ENCODE measurements at places on chromosomes 5 and 9.

DNA sequence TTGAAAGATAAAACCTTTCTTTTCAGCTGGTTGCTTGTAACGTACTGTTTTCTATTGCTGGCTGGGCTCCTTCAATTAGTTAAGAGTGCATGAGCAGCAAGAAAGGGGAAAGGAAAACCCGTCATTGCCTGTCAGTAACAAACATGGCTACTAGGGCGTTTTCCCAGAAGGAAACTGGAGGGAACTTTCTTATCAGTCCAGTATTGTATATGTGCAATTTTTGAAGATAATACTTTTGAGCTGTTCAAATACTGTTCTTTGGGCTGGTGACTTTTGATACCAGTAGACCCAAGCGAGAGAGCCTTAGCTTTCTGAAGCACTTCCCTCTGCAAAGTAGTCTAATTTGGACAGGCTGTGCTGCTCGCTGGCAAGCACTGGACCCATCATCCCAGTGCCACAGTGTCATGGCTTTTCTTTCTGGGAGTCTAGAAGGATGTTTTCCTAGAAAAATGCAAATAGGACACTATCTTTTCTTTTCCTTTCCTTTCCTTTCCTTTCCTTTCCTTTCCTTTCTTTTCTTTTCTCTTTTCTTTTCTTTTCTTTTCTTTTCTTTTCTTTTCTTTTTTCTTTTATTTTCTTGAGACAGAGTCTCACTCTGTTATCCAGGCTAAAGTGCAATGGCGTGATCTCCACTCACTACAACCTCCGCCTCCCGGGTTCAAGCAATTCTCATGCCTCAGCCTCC is 149.9 kb upstream of the SMIM23 start:
- no peak for DNase-seq

GRCh38 chr5:133371371-133372155 is 240.8 kb downstream of the FSTL4 start:
- no peak for DNase-seq

DNA sequence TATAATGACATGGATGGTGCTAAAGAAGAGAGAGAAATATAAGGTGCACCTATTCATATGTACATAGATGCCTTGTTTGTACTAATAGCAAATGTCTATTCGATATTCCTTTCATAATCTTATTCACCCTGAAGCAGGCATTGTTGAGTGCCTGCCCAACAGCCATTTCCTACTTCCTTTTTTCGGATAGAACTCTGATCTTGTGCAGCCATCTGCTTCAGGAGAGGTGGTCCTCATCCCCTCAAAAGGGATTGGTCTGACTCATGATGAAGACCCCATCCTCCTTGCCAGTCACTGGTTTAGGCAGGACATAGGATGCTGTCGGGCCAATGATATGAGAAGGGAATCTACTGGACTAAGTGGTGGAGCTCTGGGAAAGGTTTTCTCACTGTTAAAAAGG is 8.4 kb upstream of the RANBP3L start:
- DNase-seq: no peak

DNA sequence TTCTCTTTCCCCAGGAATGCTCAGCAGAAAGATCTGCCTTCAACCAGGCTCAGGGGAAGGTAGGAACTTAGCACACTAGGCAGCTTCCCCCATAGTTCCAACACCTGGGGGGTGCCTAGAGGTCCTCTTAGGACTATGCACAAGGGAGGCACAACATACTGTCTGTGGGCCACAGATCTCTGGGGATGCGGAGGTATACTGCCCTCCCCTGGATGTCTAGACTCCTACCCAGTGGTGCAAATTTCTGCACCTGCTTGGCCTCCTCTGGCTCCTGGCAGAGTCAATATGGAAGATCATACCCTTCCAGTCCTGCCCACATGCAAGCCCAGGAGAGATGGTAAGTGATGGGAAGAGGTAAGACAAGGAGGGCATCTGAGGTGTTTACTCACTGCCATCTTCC is 247.5 kb upstream of the DAPK1 start:
- no peak for DNase-seq

DNA sequence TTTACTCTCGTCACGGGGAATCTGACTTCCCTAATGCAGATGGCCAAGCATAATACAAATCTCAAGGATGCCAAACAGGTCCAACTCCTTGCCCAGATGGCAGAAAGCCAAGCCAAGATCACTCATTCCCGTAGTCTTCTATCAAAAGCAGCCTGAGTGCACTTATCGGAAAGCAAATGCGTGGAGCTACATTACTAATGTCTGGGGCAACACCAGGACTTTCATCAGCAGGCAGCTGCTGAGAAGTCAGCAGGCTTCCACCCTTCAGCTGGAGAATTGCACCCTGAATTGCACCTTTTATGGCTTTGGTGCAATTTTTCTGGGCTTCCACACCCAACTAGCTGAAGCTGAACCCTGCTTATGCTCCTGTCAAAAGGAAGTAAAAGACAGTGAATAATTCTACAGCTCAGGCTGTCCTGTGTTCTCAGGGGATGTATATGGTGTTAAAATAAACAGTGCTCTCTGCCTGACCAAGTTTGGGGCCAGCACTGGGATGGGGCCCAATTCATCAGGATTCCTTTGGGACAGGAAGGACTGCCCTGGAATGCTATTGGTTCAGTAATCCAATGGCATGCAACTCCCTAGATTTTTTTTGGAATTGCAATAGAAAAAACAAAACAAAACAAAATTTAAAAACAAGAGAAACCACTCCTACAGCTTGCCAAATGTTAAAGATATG is 92.6 kb downstream of the DPYSL3 start:
- DNase-seq: no peak

- DNase-seq: no peak
Observed at GRCh38 chr9:70474413-70474812, 60.0 kb upstream of the KLF9 start.

DNA sequence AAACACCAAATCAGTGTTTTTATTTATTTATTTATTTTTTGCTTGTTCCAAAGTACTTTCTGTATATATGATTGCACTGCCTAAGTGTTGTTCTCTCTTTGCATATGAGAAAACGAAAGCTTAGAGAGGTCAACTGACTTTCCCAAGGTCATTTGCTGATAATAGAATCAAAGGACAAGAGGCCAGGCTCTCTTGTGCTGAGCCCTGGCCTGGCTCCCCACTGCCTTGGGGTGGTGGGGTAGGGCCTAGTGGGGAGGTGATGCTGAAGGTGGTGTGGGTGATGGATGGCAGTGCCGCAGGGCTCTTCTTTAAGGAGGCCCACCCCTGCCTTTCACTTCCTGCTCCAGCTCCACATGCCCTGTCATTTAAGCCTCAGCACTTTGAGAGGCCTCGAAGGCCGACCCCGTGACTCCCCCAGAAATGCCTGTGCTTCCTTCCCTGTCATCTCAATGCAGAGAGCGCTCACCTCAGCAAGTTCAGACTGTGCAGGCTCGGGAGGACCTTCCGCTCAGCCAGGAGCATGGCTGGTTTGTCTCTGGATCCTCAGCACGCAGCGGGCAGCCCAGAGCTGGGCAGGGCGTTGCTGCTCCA is 59.5 kb downstream of the SMIM23 start:
- DNase-seq: no peak

- no peak for DNase-seq
Observed at GRCh38 chr5:160837749-160838593, 14.0 kb downstream of the ATP10B start.

DNA sequence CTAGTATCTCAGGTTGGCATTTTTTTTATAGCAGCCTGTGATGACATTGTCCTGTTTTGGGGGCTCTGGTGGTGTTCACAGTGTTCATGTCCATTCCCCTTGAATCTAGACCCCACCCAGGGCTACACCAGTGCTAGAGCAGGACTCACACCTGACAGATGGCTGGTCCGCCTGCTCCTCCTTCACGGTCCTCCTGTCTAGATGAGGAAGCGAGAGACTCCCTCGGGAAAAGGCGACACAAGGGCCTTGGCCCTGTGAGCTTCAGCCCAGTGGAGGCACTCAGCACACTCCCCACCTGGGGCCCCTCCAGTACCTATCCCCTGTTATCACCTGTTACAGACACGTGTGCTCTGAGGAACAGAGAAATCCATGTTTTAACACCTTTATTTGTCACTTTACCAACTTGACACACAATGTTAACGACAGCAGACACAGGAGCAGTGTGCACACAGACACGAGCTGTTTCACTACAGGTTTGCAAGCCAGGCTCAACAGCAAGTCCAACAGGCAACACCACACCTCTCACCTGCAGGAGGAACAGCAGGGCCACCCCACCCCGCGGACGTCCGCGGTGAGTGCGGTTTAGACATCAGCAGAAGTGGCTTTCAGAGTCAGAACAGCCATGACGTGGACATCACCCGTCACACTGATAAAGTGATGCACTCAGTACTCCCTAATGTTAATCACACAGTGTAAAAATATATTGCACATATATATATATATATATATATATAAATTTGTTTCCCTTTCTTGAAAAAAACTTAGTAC is 33.5 kb downstream of the TPPP start:
- no peak for DNase-seq

DNA sequence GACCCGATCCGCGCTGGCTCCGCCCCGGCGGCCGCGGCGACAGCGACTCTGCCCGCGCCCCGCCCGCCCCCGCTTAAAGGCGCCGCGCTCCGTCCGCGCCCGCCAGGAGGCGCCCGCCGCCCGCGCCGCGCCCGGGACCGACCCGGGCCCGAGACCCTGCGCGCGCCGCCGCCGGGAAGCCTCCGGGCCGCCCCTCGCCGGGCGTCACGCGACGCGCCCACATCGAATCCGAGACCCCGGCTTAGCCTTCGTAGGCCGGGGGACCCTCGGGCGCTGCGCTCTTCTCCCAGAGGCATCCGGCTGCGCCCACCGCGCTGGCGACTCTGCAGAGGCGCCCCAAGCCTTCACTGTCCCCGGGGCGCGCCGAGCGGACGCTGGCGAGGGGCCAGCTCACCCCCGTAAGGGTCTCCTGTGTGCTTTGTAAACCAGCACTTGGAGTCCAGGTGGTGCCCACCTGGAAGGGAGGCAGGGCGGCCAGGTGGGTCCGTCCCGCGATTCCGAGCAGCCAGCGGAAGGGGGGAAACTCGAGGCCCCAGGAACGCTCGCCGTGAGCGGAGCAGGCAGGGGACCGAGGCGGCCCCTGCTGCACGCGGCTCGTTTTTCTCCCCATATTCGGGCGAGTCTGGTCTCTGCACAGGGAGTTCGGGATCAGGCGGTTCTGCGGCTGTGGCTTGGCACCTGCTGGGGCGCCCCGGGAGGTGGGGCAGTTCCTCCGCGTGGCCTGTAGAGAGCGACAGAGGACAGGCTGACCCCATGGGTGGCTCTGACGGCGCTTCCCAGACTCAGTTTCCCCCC is 423 bp upstream of the ABCA2 start:
- DNase-seq: no peak

GRCh38 chr5:175822225-175822624 is 49.2 kb upstream of the CPLX2 start:
- no peak for DNase-seq

DNA sequence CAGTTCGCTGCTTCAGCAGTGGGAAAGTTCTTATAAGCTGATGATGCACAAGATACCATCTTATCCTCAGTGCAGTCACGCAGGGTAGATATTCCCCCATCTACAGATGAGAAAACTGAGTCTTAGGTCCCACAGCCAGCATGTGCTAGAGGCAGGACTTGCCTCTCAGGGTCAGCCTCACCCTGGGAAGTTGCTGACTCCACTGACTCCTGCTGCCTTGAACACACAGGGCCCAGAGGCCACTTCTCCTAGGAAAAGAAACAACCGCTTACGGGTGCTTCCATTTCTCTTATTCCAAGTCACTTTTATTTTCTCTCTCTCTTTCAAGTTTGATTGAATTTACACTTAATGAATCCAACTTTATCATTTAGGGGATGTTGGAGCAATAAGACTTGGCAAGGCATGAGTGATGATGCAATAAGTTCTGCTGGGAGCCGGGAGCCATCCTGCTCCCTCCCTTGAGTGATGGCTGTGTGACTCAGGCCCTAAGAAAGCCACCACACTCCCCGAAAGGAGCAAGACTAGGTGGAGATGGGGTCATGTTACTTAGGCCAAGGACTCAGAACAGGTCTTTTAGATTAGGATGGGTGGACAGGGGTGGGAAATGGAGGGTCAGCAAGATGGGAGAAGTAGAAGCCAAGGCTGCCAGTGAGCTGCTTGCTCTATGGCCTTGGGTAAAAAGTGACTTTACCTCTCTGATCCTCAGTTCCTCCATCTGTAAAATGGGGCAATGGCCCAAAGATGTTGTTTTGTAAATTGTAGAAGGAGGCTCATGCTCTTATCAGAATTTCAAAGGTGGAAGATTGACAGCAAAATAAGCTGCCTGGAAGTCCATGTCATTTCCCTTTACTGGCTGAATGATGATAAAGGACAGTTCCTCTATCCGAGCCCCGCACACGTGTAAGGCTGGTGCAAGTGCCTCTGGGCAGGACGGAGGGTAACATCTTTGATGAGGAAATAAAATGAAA is 67.4 kb upstream of the ZNF618 start:
- no peak for DNase-seq

GRCh38 chr5:8577792-8578191 is 708.8 kb downstream of the MTRR start:
- DNase-seq: no peak

DNA sequence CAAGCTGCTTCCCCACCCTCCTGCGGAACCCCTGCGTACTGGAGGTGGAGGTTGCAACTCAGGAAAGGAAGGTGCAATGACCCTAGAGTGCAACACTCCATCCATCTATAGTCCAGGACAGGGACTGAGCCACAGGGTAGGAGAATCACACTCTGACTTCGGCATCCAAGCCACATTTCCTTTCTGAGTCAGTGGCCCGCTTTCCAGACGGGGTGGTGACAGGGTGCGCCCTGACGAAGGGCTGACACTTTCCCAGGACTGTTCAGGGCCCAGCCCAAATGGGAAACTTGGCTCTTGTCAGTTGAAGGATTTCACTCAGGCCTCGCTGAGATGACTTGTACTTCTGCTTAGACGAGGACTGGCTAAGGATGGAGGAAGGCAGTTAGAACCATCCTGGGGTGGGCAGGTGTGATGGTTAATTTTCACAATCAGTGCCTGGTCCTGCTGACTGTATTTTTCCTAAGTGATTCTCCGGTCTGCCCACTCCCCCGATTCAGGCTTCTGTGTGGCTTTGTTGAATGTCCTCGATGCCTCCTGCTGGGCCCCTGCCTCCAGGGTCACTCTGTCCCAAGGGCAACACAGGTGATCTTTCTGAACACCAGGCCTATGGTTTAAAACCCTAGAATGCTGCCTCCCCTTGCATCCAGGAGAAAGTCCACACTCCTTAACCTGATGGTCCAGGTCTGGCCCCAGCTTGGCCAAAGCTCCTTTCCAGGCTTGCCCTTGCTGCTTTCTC is 228.1 kb downstream of the FSTL4 start:
- DNase-seq: no peak

GRCh38 chr5:10334831-10335230 is 18.7 kb upstream of the MARCHF6 start:
- DNase-seq: no peak

DNA sequence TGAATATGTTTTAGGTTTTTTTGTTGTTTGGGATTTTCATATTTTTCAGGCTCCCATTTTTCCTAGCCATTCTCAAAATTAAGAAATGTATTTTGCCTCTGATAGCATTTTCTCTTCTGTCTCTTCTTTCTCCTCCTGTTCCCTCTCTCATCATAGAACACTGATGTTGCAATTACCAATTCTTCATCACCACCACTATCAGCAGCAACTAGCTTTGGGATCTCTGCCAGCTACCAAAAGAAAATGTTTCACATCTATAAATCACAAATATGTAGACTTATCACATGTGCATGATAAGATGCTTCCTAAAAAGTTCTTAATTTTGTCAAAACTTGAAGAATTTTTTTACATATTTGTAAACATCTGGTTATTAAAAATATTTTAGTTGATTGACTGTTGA is 887.1 kb downstream of the MAT2B start:
- no peak for DNase-seq
